Heart right ventricle (tissue), 16 donors: ENCODE measurements at places on chromosomes 16 and 17. TPM values are rescaled to one million over a fixed set of nuclear protein-coding genes. Genes with fewer than 3 reads are reported as not detected.

DNA sequence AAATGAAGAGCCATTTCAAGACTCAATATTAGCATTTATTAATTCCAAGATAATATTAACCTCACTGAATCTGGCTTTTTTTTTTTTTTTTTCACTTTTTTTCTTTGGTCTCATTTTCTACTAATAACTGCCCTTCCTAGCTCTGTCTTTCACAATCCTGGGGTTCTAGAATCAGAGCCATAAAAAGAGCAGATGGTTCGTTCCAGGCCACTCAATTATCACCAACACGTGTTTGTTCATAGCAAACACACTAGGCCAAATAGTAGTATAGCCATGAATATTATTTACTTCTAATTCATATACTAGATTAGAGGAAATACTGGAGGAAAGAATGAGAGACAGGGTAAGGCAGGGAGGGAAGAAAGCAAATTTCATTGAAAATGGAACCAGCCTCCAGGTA is 39.8 kb downstream of the TEX2 start:
- no peak for DNase-seq

GRCh38 chr17:79017546-79018369 is 6.2 kb upstream of the C1QTNF1 start:
- DNase-seq = no peak

DNA sequence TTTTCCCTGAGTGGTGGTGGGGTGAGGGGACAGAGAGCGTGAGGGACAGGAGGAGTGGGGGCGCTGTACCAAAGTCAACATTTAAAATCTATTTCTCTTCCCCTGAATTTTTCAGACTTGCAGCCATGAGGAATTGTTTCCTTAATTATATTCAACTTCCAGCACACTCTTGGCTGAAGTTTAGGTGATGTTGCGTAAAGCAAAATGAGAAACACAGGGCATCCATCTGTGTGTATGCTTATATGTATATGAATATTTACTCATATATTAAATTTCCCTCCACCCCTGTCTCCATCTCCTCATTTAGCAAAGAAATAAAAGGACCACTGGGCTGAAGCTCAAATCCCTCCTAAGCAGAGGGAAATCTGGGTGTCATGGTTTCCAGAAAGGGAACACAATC is 218.1 kb downstream of the XYLT1 start:
- DNase-seq = no peak

GRCh38 chr16:86384263-86384649 is 126.1 kb upstream of the FOXF1 start:
- DNase-seq = peak; percentile 42

- peak; percentile 24 for DNase-seq
Observed at GRCh38 chr17:81609541-81610311, 27.2 kb downstream of the NPLOC4 start.

DNA sequence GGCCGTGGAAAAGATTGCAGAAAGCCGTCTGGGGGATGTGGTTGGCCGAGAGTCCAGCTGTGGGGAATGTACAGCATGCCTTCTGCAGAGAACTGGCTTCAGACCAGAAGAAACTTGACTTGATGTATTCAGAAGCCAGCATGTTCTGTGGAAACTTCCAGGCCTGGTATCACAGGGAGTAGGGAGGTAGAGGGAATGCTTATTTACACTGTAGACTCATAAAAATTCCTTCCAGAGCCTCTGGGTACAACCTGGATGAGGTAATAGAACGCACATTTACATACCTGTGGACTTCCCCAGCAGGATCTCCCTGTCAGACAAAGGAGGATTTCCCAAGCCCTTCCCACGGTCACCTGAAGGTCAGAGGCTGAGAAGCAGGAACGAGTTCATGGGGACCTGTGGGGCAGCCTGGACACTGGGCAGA is 11.8 kb upstream of the GAS7 start:
- no peak for DNase-seq

GRCh38 chr17:27511168-27511883 is 55.1 kb downstream of the KSR1 start:
- no peak for DNase-seq

DNA sequence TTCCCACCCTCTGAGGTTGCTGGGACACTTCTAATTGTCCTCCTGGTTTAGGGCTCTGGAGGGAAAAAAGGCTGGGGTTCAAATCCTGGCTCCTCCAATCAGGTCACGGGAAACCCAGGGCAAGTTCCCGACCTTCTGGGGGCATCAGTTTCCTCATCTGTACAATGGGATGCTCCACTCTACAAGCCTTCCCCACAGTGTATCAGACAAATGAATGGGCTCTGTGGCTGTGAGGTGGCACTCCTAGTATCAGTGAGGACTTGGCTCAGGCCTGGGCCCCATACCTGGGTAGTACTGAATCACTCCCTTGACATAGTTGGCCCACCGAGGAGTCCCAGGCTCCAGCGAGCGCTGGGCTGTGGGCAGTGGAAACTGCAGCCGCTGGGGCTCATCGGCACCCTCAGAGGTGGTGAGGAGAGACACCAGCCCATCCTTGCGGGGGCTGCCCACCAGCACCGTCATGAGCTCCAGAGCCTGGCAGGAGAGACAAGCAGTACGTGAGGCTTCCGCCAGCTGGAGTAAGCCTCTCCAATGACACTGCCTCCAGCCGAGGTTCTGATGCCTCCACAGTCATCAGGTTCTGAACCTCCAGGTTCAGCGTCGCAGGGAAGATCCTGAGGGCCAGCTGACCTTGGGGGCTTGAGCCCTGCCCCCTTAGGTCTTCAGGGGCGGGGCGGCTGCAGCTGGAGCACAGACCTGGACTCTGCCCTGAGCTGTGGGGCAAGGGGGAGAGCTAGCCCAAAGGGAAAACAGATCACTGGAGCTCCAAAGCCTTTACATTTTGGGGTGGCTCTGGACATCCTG is 1.2 kb downstream of the GALK1 start:
- DNase-seq = no peak

- DNase-seq = peak; percentile 24
Observed at GRCh38 chr16:75262104-75262799, 10.8 kb upstream of the BCAR1 start.

Gene TPPP3
- 26.1 TPM for polyA plus RNA-seq

Gene CCL7
- polyA plus RNA-seq = not detected

Gene SOST
- polyA plus RNA-seq = not detected

Gene MEFV
- polyA plus RNA-seq = 0.37 TPM

Gene ARHGDIA
- 97.2 TPM for polyA plus RNA-seq

Gene PMFBP1
- 0.51 TPM for polyA plus RNA-seq

Gene KRTAP4-3
- not detected for polyA plus RNA-seq

Gene KRTAP1-4
- polyA plus RNA-seq = not detected
